ENCODE measurements at places on chromosomes 7 and 10. TPM values are rescaled to one million over a fixed set of nuclear protein-coding genes. Genes with fewer than 3 reads are reported as not detected.

The EVX1 gene
- not detected for total RNA-seq

The ACSM6 gene
- total RNA-seq, result not detected

The SFRP4 gene
- total RNA-seq, result not detected

The PTPN20 gene
- total RNA-seq, result 1.8 TPM

The TMEM139 gene
- 2.7 TPM for total RNA-seq

The PIP gene
- not detected for total RNA-seq

DNA sequence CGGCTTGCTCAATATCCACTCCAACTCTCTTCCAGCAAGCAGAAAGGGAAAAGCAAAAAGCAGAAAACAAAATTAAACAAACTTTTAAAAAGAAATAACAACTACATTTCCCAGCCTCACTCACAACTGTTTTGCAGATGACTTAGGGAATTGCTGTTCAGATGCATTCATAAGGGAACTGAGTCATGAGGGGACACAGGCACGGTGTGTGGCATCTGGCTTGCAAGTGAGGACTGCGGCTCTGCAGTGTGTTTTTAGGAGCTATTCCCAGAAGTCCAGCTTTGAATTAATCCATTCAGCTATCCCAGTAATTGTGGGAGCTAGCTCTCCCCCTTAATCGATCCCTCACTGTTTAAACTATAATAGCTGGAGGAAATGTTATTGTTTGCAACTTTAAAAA is 30.3 kb downstream of the PTN start:
- DNase-seq, result no peak
- H3K27ac ChIP-seq, result no peak overlapping the region
- no peaks in the 10 kb centered on the region for H3K27me3 ChIP-seq
- no peaks in the 10 kb centered on the region for H3K36me3 ChIP-seq

GRCh38 chr10:88831709-88832108 is 19.9 kb downstream of the ANKRD22 start:
- peaks cover 34% of the 10 kb centered on the region for H3K4me1 ChIP-seq
- H3K4me3 ChIP-seq, result no peak overlapping the region

- H3K4me3 ChIP-seq, result peak overlapping the region; percentile 44
- peaks cover 40% of the 10 kb centered on the region for H3K4me1 ChIP-seq
- peak; percentile 32 for DNase-seq
- no peaks in the 10 kb centered on the region for H3K27me3 ChIP-seq
- peaks cover 50% of the 10 kb centered on the region for H3K36me3 ChIP-seq
- peak overlapping the region; percentile 90 for H3K27ac ChIP-seq
Measured at GRCh38 chr10:72563327-72563932, 62.4 kb downstream of the MICU1 start.

DNA sequence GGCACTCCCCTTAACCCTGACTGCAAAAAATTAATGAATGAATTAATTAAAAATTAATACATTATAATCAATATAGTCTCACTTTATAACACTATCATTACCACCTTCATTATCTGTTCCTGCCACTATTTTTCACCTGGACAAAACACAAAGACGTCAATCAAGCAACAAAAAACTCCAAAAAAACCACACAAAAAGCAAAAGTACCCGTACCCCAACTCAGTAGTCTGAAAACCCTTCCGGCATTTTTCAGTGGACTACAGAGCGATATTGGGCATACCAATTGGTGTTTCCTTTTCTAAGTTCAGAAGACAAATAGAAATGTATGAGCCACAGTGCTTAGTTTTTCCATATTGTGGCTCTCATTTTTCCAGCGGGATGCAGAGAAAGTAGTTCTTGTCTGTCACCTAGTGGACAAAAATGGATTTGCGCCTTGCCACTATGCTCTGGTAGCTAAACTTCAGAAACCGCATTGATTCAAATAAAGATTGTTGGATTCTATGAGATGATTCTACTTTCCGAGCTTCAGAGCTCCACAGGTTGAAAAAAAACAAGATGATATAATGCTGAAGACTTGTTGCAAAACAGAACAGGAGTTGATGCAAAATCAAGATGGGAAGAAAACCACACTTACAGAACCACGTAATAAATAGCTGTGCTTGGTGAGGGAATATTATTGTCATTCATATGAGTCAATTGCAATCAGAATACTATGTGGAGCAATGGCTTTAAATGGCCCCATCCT is 50.6 kb upstream of the ITGB1 start:
- H3K27ac ChIP-seq, result peak overlapping the region; percentile 35
- peak overlapping the region; percentile 69 for H3K4me3 ChIP-seq
- H3K27me3 ChIP-seq, result peaks cover 27% of the 10 kb centered on the region
- peak; percentile 43 for DNase-seq

DNA sequence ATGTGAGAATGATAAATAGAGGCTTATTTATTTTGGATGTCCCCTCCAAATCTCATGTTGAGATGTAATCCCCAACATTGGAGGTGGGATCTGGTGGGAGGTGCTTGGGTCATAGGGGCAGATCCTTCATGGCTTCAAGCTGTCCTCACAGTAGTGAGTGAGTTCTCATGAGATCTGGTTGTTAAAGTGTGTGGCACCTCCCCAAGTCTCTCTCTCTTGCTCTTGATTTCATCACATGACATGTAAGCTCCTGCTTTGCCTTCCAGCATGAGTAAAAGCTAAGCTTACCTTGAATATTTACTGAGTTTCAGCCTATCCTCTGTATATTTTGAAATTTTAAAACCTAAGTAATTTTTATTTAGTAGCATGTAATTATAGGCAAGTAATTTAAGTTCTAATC is 444.9 kb downstream of the ARL4A start:
- no peak overlapping the region for H3K4me3 ChIP-seq
- no peak overlapping the region for H3K27ac ChIP-seq
- H3K27me3 ChIP-seq, result peaks cover 4% of the 10 kb centered on the region
- no peaks in the 10 kb centered on the region for H3K36me3 ChIP-seq

DNA sequence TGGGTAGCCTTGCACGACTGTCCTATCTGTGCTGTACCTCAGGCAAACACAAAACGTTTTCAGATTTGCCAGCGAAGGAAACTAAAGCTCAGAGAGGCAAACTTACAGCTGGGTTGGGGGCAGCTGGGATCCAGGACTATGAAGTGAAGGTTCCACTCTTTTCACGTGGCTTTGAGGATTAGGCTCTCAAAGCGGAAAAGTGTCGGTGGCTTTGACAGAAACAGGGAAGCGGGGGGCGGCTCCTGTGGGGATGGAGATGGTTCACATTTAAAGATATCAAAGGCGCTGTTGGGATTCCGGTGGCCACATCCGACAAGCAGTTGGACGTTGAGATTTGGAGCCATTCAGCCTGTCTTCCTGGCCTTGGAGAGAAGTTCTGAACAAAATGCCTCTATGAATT is 958.3 kb upstream of the ZNF722 start:
- DNase-seq, result no peak
- peaks cover 2% of the 10 kb centered on the region for H3K36me3 ChIP-seq
- H3K4me1 ChIP-seq, result no peaks in the 10 kb centered on the region
- no peak overlapping the region for H3K4me3 ChIP-seq
- H3K27ac ChIP-seq, result no peak overlapping the region

- H3K36me3 ChIP-seq, result no peaks in the 10 kb centered on the region
- no peaks in the 10 kb centered on the region for H3K4me1 ChIP-seq
- H3K27ac ChIP-seq, result no peak overlapping the region
- no peak overlapping the region for H3K4me3 ChIP-seq
Measured at GRCh38 chr7:85896531-85896930, 709.7 kb upstream of the SEMA3D start.

DNA sequence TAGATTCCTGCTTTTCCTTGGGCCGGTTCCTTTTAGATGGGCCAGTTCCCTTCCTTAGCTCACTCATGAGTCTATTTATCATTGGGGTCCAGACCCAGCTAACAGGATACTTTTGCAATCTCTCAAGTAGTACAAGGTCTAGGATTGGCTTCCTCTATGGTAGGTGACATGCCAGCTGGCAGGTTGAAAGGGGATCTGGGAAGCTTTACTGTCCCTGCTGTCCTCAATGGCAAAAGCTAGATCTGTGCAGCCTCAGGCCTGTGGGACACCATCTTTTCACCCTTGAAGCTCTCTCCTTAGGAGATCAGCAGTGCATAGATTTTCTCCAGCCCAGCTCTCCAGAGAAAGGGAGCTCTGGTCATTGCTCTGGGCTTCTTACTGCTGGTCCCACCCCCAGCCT is 96.4 kb downstream of the CUL2 start:
- DNase-seq, result no peak
- no peak overlapping the region for H3K4me3 ChIP-seq
- H3K4me1 ChIP-seq, result peaks cover 16% of the 10 kb centered on the region
- no peaks in the 10 kb centered on the region for H3K36me3 ChIP-seq

Data from activated naive CD8-positive, alpha-beta T cell treated with anti-CD3 and anti-CD28 coated beads for 36 hours (primary cell).